ENCODE measurements at places on chromosomes 5 and 9.

DNA sequence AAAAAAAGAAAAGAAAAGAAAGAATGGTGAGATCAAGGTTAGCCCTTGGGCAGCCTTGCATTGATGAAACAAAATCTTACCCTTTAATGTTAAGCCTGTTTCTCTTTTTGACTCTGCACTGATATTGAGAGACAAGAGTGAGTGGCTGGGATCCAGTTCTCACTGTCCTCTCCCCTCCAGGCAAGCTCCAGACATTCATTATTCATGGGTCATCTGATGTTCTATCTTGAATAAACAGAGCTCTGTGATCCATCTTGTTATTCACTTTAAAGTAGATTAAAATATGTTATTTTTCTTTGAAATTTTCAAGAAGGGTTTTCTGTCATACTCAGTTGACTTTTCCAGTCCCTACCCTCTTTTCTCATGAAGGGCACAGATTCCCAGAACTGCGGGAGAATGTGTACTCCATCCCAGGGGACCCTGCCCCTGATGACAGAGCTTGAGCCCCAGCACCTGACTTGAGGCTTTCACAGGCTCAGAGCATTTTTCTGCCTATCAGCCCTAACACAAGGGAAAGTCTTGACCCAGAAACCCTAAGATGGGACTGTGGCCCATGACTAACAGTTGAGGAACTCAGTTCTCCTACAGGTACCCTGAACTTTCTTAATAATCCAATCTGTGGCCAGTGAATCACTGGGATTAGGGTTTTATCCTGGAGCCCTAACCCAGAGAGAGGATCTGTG is 24.1 kb downstream of the ACTL7B start:
- DNase-seq, result no peak

DNA sequence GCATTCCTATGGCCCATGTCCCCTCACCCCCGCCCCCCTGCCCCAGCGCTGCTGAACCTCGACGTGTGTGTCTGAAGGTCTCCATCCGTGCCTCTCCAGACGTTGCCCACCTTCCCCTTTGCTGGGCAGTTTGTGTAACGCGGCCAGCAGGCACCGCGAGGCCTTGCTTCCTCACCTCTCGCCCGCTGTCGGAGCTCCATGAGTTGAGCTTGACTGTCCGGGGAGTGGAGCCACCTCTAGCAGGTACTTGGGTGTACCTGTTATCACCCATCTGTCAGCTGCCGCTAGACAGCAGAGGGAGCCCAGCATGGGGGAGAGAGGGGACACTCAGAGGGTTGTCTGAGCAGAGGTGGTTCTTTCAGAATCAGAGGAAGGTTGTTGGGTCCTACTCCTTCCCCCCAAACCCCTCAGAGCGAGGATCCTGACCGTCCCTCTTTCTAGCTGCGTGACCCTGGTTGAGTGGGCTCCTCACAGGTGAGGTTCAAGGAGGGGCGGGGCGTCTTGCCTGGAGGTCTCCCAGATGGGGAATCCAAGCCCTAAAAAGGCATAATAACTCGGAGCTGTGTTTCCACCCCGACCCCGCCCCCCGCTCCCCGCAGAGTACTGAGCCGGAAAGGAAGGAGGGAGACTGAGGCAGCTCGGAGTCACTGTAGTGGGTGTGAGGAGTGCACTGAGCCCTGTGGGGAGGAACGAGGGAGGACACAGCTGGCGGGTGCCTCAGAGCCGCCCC is 184.7 kb downstream of the C9orf50 start:
- no peak for DNase-seq

DNA sequence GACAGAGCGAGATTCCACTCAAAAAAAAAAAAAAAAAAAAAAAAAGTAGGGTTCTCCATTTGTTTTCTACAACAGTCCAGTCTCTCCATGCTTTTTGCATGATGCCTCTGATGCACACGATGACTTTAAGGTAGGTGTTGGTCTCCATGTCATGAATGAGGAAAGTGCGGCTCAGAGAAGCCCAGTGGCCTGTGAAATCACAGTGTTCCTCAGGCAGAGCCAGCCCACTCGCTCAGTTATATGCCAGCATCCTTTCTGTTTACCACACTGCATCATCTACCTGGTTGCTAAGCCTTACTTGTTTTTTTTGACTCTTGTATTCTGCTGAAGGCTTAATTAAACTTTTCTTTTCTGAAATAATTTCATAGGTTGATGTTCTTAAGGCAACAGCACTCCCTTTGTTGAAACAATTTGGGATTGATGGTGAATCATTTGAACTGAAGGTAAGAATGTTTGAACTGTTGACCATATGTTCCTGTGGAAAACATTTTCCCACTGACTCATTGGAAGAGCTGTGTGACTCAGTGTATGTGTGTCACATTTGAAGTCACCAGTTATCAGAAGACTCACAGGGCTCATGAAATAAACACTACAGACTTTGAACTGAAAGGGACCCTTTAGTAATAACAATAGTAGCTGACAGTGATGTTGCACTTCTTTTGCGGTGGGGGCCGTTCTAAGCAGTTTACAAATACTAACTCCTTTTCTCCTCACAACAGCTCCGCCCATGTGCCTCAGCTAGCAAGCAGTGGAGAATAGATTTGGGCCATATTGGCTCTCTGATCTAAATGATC is 40.2 kb downstream of the RCL1 start:
- DNase-seq, result peak; percentile 25

- no peak for DNase-seq
Observed at GRCh38 chr5:54379590-54379989, 69.2 kb upstream of the ARL15 start.

DNA sequence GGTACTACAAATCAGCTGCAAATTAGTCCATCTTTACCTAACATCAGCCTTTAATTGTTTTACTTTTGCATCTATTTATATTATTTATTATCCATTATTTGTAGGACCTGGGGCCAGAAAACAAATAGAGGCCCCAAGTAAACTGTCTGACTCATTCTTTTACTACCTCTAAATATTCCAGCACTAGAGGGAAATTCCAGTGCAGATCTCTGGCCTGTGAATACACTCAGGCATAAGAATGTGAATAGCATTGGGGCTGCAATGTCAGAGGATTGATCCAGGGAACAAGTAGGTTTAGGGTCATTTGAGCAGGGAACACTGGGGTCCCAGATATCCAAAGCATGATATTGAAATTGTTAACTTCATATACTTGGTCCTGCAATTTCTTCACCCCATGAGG is 176.6 kb upstream of the TYRP1 start:
- DNase-seq, result no peak

DNA sequence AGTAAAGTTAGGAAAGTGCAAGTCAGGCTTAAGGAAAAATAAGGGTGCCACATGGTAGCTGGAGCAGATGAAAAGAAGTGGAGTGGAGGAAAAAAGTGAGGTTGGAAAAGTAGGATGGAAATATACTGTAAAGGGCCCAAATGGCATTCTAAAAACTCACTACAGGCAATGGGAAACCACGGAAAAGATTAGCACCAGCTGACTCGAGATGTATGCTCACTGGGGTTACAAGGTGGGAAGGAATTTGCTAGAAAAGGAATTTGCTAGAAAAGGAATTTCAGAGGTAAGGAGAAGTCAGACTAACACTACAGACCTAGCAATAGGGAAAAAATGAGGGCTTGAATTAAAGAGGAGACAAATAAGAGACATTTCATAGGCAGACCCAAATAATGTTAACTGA is 3.6 kb downstream of the PSMD5 start:
- no peak for DNase-seq

DNA sequence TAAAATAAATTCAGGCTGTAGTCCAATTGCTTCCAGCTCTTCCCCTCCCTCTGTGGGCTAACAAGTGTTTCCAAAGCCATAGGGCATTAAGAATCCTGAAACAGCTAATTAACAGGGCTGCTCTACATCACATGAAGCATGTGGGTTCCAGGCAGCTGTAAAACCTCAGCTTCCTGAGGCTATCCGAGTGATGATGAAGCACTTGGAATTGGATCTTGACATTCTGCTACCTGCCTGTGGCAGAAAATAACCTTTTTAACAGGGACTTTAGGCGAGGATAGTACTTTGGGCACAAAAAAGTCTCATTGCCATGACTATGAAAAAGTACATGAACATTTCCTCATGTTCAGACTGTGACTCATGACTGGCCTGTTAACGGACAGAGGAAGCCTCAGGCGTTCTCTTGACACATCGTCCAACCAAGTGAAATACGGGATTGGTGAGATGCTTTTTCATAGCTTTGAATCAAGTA is 107.2 kb downstream of the PDE4D start:
- no peak for DNase-seq

DNA sequence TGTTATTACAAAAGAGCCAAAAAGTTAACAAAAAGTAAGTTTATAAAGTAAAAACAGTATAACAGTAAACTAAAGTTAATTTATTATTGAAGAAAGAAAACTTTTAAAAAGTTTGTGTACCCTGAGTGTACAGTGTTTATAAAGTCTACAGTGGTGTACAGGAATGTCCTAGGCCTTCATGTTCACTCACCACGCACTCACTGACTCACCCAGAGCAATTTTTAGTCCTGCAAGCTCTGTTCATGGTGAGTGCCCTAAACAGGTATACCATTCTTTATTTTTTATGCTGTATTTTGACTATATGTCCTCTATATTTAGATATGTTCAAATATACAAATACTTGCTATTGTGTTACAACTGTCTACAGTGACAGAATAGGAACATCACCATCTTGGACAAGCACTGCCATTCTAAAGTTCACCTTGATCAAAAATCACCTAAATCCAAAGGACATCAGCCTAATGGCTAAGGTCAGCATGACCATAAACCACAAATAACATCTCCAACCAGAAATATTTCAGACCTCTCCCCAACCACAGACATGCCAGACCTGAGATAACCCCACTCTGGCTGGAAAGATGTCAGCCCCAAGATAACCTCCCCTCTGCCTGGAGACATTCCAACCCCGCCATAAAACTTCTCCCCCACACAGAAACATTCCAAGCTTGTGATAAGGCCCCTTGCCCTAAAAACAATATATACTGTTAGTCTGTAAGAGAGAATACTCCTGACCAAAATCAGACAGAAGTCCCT is 56.1 kb downstream of the AGXT2 start:
- no peak for DNase-seq

DNA sequence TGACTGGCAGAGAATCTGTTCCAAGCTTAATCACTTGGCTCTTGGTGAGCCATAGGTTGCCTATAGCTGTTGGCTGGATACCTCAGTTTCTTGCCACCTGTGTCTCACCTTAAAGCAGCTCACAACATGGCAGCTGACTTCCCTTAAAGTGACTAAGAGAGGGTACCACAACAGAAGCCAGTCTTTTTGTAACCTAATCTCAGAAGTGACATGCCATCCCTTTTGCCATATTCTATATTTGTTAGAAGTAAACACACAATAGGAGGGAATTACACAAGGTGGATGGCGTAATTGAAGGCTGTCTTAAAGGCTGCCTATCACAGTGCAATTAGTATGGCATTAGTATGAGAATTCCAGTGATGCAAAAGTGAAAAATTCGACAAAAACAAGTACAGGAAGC is 28.1 kb downstream of the NIPBL start:
- no peak for DNase-seq
